Right cardiac atrium (tissue), 5 donors: ENCODE measurements at places on chromosomes 4 and X.

GRCh38 chr4:153553819-153554170 is 87.6 kb downstream of the TMEM131L start:
- DNase-seq: no peak

DNA sequence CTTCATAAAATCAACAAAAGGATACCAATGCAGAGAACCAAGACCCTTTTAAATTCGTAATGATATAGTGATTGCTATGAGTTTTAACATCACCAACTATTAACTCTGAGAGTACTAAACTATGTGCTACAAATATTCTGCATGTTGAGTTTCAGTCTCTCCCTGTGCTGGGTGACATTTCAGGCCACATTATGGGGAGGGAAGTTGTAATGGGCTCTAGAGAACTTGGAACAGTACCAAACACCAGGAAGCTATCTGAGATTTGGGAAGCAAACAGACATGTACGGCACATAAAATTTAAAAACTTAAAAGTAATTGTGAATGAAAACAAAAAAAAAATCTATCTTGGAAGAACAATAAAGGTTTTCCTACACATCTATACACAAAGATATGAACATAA is 59.6 kb upstream of the PRSS48 start:
- no peak for DNase-seq

DNA sequence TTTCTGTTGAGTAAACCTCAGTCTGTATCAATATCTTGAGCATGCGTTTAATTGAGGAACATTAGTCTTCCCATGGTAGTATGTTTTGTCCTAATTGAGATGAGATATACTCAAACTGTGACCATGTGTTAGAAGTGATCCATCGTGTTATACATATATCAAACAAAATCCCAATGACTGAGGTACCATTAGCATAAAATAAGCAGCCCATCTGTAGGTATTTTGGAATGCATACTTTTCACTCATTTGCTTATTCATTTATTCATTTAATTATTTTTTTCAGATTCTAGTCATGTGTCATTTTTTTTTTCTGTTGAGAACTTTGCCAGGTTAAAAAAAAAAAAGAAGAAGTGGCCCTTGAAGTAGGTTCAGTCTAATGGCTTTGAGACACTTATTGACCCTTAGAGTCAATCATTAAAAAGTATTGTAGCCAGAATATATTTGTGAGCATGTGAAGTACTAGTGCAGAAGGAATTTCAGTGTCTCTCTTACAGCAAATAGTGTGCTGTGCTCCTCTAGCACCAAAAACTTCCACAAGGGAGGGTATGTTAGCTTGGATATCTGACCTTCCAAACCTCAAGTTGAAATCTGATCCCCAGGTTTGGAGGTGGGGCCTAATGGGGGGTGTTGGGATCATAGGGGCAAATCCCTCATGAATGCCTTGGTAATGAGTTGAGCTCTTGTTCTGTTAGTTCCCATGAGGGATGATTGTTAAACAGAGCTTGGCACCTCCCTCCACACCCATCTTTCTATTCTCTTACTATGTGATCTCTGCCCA is 130.8 kb upstream of the NPY2R start:
- no peak for DNase-seq

DNA sequence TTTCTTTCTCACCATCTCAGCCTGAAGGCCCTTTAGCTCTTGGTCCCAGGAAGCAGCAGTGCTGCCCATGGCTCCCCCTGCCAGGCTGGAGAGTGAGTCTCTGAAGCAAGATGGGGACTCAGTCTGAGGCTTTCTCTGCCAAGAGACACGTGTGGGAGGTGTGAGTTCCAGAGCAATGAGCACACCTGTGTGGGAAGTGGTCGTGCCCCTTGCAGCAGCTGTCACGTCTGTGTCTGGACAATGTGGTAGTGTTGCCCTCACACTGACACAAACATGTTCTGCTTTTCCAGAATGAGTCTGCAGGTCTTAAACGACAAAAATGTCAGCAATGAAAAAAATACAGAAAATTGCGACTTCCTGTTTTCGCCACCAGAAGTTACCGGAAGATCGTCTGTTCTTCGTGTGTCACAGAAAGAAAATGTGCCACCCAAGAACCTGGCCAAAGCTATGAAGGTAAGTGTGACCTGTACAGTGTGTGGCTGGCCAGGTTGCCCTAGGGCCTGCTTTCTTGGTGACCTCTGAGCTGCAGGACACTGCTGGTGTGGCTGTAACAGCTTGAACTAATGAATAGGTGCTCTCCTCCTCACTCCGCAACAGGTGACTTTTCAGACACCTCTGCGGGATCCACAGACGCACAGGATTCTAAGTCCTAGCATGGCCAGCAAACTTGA is 1.9 kb downstream of the TACC3 start:
- DNase-seq: no peak

- DNase-seq: no peak
Measured at GRCh38 chr4:37781131-37781455, 45.4 kb upstream of the PGM2 start.

DNA sequence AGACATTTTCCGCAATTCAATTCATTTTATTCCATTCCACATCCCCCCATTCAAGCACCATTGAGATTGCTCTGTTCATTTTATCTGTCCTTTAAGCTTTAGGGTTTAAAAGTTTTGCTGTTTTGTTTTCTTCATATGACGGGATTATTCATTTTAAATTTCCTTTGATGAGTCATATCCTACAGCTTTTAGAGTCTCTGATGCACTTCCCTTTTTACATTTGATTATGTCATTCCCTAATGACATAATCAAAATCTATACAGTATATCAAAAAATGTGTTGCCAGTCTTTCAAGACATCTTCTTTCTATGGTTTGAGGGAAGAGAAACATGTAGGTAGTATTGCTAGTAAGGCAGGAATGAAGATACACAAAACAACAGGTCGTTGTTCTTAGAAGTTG is 456.3 kb downstream of the PDGFC start:
- DNase-seq: no peak

GRCh38 chr4:72374159-72374558 is 194.9 kb downstream of the ADAMTS3 start:
- DNase-seq: no peak

GRCh38 chr4:2251795-2252529 is 9.9 kb downstream of the MXD4 start:
- peak; percentile 35 for DNase-seq

GRCh38 chrX:42720209-42720608 is 57.8 kb downstream of the PPP1R2C start:
- DNase-seq: no peak

- no peak for DNase-seq
Measured at GRCh38 chr4:118712872-118713271, 27.7 kb downstream of the METTL14 start.

GRCh38 chr4:163395758-163396157 is 52.1 kb downstream of the NPY5R start:
- DNase-seq: no peak

- DNase-seq: no peak
Measured at GRCh38 chr4:100823066-100823992, 305.5 kb upstream of the EMCN start.

DNA sequence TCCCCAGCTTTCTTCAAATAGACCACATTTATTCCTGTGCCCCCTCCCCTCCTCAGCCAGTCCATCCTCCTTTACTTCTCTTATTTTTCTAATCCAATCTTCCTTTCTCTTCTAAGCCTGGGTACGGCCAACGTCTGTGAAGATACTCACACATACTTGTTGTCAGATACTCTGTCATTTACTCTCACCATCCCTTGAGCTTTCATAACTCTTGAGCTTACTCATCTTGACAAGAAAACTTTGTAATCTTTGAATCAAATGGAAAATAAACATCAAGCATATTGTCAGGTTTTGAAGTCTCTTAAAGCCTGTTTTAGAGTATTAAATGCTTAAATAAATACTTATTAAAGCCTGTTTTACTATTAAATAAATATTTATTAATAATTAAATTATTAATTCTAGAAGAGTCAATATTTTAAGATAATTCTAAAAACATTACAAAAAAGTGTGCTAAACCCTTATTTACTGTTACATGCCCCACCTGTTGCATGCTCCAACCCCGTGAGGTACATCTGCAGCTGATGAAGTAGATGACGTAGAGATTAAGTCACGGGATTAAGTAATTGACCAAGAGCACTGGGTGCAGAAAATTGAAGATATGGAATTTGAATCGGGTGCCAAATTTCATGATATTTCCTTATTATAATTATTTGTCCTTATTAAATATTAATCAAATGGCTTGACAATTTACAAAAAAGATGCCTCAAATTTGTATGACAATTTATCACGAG is 1.5 kb upstream of the TRIML2 start:
- no peak for DNase-seq

GRCh38 chr4:173731257-173731656 is 201.2 kb upstream of the HAND2 start:
- DNase-seq: no peak

DNA sequence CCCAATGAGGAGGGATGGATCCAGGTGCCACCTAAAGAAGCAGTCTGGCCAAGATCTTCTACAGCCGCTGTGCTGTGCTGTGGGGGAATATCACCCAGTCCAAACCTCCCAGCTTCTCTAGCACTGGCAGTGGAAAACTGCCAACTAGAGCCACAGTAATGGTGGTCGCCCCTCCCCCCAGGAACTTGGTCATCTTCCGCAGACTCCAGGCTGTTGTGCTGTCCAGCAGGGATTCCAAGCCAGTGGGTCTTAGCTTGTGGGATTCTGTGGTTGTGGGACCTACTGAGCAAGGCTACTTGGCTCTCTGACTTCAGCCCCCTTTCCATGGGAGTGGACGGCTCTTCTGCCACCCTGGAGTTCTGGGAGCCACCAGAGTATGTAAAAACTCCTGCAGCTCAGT is 18.2 kb downstream of the GPRASP1 start:
- peak; percentile 28 for DNase-seq

DNA sequence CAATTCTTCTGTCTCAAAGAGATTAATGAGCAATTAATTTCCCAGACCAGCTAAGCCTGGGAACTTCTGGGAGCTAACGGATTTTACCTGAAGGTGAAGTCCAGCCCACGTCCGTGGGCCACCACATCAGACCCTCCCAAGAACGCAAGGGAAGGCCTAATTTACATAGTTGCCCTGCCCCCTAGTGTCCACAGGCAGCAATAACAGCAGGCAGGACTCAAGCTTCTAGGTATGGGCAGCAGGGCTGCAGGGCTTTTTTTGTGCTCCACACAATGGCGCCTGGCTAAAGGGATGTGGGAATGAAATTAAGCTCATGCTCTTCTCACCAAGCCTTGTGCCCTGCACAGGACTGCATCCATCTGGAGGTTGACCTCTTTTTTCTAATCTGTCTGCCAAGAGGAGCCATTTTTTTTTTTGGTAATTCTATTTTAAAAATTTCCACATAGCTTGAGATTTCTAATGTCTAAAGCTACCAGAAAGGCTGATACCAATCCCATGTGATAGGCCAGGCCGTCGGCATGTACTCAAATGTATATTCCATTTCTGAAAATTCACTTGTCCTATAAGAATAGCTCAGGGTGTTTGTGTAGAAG is 111.9 kb upstream of the TMEM164 start:
- peak; percentile 71 for DNase-seq

DNA sequence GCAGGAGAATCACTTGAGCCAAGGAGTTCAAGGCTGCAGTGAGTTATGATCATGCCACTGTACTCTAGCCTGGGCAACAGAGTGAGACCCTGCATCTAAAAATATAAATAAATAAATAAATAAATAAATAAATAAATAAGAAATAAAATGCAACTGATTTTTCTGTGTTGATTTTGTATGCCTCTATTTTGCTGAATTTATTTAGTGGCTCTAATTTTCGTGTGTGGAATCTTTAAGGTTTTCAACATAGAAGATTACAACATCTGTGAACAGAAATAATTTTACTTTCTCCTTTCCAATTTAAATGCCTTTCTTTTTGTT is 30.9 kb upstream of the ABCG2 start:
- no peak for DNase-seq
